Stimulated activated CD8-positive, alpha-beta memory T cell treated with anti-CD3 and anti-CD28 coated beads, Interleukin-7, amount 100 ng/mL, for 48 hours (primary cell): ENCODE measurements at places on chromosomes 13 and 19.

- DNase-seq = no peak
These were observed 3.6 kb downstream of the TLE2 start for GRCh38 chr19:3025549-3025886.

- no peak for DNase-seq
These were observed 330.6 kb downstream of the KCNRG start for GRCh38 chr13:50345804-50346203.

GRCh38 chr13:101017123-101017872 is 342.7 kb upstream of the TMTC4 start:
- DNase-seq = no peak

- DNase-seq = no peak
These were observed 28.7 kb downstream of the TMEM255B start for GRCh38 chr13:113787694-113788093.

DNA sequence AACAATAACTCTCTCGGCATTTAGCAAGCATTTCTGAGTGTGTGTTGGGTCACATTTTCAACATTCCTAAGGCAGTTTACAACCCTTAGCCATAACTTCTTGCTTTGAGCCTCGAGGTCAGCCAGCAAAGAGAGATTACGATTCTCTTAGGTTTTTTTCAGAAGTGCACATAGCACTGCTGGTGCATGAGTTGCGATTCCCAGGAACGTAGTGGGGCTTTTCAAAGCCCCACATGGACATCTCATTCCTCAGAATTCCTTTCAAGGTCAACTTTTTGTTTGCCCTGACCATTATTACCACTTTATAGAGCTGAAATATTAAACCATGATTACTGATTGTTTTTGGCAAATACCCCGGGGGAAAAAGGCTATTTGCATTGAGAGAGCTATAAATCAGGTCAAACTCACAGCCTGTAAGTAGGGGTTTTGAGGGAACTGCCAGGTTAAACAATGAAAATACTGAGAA is 705.3 kb downstream of the GPC5 start:
- DNase-seq = no peak

DNA sequence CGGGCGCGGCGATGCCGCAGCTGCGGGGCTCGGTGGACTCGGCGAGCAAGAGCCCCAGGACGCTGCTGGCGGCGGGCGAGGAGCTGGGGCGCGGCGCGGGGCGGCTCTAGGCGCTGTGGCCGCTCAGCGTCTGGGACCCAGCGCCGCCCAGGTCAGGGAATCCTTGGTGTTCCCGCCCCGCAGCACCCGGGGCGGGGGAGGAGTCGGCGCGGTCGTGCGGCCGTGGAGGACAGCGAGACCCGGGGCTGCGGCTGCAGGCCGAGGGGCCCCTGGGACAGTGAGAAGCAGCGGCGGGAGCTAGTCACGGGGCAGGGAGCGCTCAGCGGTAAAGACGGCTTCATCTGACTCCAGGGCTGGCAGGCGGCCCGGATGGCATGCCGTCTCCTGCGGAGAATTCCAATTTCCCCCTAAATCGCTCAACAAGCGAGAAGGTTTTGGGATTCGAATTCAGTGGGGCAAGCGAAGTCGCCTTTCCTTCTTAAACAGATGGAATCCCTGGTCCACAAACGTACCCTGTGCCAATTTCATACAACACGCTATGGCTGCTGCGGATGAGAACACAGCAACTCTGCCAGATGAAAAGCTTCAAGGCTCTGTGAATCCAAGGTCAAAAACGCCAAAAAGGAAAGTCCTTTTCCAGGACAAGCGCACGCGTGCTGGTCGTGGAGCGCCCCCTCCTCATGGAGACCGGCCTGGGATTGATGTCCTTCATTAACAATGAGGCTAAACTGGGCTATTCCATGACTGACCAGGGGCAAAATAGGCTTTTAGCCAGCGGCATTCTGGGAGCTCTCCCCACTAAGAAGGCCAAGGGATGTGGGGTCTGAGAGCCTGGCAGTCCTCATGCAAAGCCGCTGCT is 4.2 kb upstream of the ZSCAN4 start:
- no peak for DNase-seq

DNA sequence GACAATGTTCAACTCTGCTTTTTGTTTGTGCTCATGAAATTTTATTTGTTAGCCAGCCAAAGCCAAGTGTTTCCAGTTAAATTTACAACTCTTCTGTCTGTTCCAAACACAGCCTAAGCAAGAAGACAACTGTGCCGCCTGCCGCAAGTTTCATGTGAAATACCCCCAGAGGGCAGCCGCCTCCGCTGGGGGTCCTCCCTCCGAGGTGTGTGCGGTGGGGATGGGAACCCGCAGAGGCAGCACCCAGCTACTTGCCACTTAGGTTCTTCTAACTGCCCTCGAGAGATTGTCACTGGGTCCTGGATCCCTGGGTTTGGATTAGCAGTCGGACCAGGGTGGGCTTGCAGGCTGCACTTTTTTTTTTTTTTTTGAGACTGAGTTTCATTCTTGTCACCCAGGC is 28.5 kb downstream of the ATP11A start:
- DNase-seq = no peak

- DNase-seq = no peak
These were observed 9.4 kb downstream of the BCL3 start for GRCh38 chr19:44757735-44758505.

- DNase-seq = no peak
These were observed 285.8 kb downstream of the DIAPH3 start for GRCh38 chr13:59877933-59878332.

- DNase-seq = no peak
These were observed 693.7 kb downstream of the UQCRFS1 start for GRCh38 chr19:28519218-28519779.

DNA sequence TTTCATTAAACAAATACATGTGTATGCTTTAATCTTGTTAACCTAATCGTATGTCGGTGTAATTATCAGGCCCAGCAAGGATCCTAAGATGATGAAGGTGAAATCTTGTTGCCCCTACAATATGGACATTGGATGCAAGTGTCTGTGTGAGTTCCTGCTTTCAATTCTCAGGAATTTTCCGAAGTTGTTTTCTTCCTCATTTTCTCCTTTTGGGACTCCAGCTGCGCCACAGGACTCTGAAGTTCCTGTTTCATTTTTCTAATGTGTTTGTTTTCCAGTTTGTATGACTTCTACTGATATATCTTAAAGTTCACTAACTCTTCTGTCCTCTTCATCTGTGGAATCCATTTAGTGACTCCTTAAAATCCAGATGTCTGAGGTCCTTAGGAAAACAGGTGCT is 11.9 kb upstream of the OR7D2 start:
- DNase-seq = no peak

DNA sequence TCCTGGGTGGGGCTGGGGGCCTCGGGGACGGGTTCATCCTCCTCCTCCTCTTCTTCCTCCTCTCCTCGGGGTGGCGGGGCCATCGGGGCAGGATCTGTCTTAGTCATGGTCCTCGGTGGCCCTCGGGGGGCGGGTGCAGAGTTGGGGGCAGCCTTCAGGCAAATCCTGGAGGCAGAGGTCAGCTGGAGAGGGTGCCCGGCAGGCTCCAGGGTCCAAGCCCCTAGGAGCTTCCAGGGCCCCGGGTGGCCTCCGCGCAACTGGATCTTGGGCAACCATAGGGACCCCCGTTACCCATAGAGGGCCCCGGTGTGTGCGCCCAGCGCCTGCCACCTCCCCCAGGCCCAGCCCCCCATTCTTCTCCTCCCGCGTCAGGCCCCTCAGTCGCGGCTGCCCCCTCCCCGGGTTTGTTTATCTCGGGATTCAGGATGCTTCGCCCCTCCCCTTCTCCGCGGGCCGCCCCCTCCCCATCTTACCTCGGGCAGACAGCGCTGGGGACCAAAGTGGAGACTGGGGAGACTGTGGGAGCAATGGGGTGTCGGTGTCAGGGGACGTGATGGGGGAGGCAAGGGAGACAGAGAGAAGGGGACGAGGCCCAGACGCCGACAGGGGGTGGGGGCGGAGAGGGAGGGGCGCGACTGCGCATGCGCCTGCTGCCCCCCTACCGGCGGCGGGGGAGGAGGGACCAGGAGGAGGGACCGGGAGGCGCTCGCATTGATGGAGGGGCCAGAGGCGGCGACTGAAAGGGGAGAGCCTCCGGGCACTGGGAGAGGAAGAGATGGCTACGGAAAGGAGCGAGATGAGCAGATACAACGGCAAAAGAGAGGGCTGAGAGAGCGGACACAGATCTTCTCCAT is at the start of gene CLIP3:
Gene CLIP3, minus strand, starts transcription at position 623 of the 854 bp plus-strand sequence. Its CDS starts 516 bp downstream, at position 107.
- DNase-seq = no peak

GRCh38 chr13:46642254-46642653 is 89.3 kb downstream of the LRCH1 start:
- DNase-seq = no peak

GRCh38 chr13:58978331-58978730 is 1185.4 kb downstream of the DIAPH3 start:
- DNase-seq = no peak

- DNase-seq = no peak
These were observed 306.5 kb downstream of the DLEU7 start for GRCh38 chr13:50537029-50537428.

GRCh38 chr13:51635137-51635878 is 51.0 kb downstream of the WDFY2 start:
- DNase-seq = no peak

DNA sequence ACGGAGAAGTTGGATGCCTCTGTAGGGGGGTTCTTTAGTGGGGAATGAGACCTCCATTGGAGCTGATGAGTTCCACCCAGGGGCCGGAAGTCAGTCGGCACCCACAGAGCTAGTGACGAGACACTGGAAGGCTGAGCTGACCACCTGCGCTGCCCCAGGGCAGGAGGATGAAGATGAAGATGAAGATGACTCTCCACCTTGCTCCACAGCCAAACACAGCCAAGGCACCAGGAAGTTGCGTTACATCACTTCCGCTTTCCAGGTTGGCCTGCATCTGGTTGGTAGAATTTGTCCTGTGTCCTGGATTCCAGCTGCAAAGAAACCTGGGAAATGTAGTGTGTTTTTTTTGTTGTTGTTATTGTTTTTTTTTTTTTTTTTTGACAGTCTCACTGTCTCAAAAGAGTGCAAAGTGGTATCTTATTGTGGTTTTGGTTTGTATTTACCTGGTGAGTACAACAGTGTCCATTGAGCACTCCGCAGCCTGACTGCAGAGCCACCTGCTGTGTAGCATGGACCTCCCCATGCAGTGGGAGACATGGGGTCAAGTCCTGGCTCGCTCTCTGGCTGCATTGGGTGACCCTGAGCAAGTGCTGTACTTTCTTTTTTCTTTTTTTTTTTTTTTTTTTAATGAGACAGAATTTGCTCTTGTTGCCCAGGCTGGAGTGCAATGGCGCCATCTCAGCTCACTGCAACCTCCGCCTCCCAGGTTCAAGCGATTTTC is 1.9 kb downstream of the TBC1D17 start:
- DNase-seq = no peak

DNA sequence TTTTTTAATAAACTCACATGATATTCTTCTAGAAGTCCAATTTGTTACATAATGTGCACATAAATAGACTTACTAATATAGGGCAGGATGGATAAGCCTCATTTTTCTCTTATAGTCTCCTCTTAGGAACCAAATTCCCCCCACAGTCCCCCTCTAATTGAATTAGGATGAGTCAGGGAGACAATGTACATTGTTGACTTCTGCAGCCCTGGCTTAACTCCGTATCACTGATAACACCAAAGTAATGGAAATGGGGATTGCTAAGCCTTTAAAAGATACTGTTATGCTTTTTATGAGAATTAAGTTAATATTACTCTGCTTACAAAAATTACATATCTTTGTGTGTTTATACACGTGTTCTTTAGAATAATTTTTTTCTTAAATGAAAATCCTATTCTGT is 5.1 kb upstream of the PCDH9 start:
- DNase-seq = no peak

- DNase-seq = no peak
These were observed 11.2 kb downstream of the SLC1A5 start for GRCh38 chr19:46776927-46777911.

- DNase-seq = peak; percentile 93
These were observed 9.0 kb upstream of the JUND start for GRCh38 chr19:18290302-18291018.

- no peak for DNase-seq
These were observed 863.2 kb downstream of the DIAPH3 start for GRCh38 chr13:59300355-59301173.

- DNase-seq = no peak
These were observed 27.6 kb downstream of the SLAIN1 start for GRCh38 chr13:77725071-77725470.

GRCh38 chr19:32676895-32677359 is 1.3 kb downstream of the RGS9BP start:
- DNase-seq = no peak

- no peak for DNase-seq
These were observed 17.7 kb downstream of the GPC6 start for GRCh38 chr13:93244141-93244917.

DNA sequence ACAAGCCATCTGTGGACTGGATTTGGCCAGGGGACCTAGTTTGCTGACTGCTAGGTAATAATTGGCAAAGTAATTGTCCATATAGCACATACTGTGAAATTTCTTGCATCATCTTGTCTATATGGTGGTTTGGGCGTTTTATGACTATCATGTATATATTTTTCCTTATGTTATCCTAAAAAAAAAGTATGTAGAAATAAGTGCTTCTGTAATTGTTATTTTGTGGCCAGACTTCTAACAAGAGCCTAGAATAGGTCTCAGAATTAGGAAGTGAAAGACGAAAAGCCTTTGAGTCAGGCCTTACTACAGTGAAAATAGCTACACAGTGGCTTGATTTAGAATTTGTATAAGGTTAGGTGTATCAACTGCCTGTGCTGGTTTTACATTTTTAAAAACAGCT is 4.2 kb downstream of the FNDC3A start:
- no peak for DNase-seq

DNA sequence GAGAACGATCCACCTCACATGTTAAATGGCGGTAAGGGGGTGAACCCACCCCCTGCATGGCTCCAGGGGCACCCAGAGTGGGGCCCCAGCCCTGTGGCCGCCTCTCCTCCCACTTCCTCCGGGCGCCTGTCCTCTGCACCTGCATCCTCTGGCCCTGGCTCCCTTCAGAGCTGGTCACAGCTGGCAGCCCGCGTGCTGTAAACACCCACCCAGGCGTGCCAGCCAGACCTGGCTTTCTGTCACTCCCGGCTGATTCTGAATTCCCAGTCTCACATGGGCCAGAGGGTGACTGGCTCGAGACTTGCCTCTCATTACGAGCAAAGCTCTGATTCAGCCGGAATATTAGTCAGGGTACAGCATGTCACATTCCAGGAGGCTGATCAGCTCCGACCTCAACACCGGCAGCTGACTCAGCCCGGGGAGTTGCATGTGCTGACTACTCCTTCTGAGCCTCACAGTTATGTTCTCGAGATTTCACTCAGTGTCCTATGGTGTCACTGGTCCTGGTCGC is 75.1 kb downstream of the GNG7 start:
- peak; percentile 54 for DNase-seq

DNA sequence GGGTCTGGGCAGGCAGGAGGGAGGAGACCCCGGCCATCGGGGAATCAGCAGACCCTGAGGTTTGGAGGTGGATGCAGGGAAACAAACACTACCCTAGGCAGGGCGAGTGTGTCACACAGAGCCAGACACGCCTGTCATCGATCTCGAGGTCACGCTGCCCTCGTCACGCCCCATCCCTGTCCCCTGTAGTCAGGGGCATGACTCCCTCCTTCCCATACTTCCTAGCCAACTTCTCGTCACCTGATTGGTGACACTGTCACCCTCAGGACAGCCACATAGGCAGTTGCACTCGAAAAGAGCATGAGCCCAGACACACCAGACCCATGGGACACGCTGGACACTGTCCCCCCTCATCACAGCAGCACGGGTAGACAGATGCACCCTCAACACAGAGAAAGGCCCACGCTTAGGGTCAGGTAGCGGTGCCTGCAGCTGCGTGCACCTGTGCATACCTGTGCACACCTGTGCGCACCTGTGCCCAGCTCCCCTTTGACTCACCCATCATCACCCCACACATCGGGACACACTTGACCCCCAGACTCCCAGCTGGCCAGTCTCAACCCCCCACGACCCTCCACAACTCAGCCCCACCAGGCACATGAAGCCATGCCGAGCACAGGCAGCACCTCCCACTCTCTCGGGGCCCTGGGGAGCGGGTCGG is 11.9 kb downstream of the CILP2 start:
- no peak for DNase-seq
